Stimulated activated CD4-positive, alpha-beta T cell treated with anti-CD3 and anti-CD28 coated beads, Interleukin-1b, Interleukin-23, amount 100 ng/mL, for 48 hours (primary cell): ENCODE measurements at places on chromosomes 3 and 15.

DNA sequence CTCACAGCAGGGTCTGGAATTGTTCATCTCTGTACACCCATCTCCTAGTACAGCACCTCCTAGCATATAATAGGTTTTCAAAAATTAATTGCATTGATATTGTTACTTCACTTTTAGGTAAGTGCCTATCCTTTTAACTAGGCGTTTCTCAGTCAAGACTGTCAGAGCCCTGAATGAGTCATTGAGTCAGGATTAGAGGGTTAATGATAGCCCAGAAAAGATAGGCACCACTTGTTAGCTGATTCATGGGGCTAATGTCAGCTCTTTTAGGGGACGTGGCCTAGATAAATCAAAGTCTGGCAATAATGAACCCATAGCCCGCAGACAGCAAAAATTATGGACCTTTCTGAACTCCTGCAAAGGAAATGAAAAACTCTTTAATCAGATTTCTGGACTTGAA lies 42.9 kb downstream of the TIMP4 start:
- DNase-seq: no peak

DNA sequence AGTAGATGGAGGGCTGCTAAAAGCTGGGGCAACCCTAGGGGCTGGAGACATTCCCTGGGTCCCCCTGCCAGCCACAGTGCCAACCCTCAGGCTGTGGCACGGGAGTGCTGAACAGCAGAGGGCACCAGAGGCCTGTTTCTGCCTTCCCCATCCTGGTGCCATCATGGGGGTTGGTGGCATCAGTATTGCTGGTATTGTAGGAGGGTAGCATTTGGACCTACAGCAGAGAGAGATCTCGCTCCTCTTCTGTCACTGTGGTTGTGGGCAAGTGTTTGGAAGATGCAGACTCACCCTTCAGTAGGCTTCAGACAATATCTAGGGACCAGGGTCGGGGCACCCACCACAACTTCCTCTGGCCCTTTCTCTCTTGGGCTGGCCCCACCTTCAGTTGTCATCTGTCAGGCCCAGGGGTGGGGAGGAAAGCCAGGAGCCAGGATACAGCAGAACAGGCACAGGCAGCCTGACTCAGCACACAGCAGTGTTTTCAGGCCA lies 123.5 kb downstream of the RPLP1 start:
- peak; percentile 74 for DNase-seq

DNA sequence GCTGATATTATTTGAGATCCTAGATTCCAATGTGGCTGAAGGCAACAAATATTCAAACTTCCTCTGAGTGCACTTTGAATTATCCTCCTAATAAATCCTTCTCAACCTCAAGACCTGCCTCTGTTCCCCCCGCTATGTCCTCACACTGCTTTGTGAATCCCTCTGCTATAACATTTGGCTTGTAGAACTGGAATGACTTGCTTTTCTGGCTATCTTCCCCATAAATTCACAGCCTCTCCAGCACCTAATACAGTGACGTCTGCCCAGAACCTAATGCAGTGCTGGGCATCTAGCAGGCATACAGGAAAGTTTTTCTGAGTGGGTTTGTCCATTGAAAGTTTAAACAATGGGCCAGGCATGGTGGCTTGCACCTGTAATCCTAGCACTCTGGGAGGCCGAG lies 643.9 kb upstream of the ADAMTS9 start:
- no peak for DNase-seq

GRCh38 chr3:124043023-124043422 lies 51.1 kb upstream of the ROPN1 start:
- DNase-seq: no peak

GRCh38 chr3:171825222-171825828 lies 15.0 kb upstream of the PLD1 start:
- DNase-seq: no peak

- no peak for DNase-seq
These were observed 66.5 kb downstream of the CHSY1 start for GRCh38 chr15:101185336-101185735.

GRCh38 chr3:158841387-158841786 lies 39.5 kb downstream of the MFSD1 start:
- DNase-seq: no peak
